ENCODE measurements at places on chromosomes 3 and 15.

DNA sequence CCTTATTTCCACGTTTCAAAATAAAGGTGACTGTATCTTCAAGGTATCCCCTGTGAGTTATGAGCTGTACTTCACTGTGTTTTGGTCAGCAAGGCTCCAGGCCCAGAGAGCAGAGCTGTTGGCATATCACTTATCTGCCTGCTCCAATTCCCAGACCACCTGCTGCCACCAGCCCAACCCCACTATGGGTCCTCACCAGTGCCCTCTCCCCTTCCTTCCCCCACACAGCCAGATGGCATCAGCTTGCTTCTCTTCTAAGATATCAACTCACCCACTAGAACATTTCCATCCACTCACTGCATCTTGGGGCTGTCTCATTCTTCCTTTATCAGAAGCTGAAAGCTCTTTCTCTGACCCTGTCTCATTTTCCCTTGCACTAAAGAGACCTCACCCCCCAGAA is 136.9 kb upstream of the EIF1B start:
- no peak for DNase-seq

DNA sequence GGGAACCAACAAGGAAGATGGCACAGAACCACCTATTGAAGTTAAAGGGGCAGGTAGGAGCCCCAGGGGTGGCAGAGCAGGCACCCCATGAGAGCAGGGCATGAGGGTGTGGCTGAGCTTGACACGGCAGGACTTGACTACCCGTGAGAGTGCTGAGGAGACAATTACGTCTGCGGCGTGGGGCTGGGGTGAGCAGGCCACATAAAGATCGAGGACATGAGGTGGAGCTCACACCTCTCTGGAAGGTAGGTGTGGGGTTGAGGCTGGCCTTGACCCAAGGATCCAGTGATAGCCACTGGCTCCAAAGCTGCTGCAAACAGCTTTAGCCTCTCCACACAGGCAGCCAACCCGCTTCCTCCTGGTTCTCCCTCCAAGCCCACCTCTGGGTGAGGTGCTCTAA is 64.5 kb downstream of the PCSK6 start:
- DNase-seq = no peak

DNA sequence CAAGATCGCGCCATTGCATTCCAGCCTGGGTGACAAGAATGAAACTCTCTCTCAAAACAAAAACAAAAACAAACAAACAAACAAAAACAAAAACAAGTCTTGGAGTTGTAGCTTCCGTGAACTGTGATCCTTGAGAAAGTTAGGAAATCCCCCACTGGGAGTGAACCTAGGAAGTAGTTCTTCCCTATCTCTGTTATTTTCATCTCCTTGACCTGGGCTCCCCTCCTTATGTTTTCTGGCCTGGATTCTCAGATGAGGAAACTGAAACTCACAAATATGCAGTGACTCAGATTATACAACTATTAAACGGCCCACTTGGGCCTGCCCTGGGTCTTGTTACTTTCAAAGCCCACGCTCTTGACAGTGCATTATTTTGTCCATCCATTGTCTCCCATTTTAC is 29.7 kb downstream of the SAXO2 start:
- no peak for DNase-seq

DNA sequence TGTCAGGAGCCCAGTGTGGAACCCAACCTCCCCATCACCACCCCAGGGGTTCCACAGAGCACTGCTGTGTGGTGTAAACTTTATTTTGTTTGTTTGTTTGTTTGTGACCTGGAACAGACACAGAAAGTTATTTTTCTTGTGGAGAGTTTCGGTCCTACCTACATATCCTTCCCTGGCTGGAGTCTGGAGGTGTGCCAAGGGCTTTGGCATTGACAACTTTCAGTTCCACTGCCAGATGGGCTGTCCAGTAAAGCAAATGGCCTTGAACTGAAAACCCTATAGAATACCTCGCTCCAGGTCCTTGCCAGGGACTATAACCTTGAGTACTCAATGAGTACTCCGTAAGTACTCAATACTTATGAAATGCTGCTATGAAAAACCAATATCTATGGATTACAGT is 103.5 kb downstream of the MITF start:
- DNase-seq = no peak

DNA sequence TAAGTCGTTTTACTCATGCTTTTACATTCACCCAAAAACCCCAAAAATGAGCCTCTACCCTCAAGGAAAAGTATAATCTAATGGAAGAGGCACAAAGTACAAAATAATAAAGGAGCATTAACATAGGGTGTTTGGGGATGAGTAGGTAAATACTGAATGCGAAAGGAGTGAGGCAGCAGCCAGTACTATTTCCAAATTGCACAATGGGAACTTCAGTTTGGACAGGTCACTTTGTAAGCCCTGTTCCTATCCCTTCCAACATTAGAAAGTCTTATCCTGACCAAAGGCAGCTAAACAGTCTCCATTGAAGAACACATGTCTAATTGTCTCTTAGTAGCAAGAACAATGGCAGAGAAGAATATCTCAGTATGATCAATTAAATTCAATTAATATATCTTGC is 728.3 kb downstream of the GBE1 start:
- no peak for DNase-seq

DNA sequence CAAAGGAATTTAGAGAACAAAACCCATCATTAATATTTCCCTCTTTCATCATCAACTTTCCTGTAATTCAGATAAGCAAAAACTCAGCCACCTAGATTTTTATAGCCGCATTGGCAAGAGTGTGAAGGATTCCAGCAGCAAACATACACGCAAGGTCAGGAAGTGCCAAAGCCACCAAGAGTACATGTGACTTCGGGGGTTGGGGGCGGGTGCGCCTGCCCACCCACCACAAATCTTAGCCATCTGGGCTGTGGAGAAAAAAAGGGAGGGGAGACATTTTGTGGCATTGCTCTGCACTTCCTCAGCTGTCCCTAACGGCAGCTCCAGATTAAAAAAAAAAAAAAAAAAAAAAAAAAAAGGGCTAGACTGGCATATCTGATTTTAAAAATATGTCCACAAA is 148.4 kb downstream of the TNIK start:
- peak; percentile 93 for DNase-seq

- no peak for DNase-seq
Observed at GRCh38 chr15:76964157-76964556, 30.8 kb upstream of the PSTPIP1 start.

DNA sequence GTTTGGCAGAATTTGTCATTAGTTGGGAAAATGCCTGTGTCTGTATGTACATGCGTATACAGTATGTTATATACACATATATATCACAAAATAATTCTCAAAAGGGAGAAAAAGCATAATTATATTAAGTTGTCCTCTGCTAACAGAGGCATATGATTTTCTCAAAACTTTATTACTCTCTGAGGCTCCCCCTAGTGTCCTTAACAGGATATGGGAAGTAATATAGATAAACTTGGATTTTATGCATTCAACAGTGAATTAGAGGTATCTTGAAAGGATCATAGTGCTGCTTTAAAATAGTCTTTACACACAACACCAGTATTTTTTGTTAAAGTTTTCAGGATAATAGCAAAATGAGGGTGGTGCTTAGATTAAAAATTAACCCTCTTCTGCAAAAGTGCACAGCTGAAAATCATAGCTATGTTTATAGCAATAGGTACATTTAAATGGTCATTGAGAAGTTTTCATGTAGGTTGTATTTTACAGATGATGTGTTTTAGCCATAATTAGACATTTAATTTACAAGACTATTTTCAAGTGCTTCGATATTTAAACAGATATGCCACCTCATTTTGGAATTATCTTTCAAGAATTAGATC is 454.0 kb upstream of the ROBO2 start:
- DNase-seq = peak; percentile 18

DNA sequence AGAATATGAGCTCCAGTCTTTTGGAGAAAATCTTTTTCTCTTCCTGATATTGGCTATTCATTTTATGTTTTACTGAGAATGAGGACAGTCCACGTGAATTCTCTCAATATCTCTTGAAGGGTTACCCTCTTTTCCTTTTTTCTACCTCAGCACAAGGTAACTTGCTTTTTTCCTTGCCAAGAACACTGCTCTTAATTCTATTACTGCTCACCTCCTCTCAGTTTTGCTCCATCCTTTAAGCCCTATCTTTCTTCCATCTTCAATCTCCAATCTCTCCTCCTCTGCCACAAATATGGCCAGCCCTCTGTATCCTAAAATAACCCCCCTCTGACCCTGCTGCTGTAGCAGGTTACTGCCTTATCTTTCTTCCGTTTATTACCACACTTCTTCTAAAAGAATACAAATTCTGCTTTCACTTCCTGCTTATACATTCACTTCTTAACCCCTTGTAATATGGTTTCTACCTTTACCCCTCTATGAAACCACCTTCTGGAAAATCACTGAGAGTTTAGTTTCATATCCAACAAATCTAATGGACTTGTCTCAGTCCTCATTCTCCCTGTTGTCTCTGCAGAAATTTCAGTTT is 89.0 kb downstream of the NFKBIZ start:
- peak; percentile 71 for DNase-seq

- DNase-seq = no peak
Observed at GRCh38 chr3:140630866-140631265, 47.0 kb upstream of the TRIM42 start.

GRCh38 chr15:80991421-80991820 is 1.8 kb upstream of the MESD start:
- peak; percentile 30 for DNase-seq

DNA sequence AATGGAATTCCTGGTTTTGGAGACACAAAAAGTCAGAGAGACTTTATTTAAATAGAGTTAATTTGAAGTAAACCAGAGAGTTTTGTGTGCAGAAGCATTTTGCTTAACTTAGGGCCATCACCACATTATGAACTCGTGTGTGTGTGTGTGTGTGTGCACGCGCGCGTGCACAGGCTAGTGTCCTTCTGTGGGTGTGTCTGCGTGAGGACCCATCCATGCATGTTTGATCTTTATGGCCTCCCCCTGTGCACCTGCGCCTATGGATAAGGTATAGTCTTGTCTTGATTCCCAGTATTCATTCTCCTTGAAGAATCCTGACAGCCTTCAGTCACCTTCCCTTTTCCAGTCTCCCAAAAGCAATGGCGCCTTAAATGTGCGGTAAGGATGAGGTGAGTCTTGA is 26.0 kb downstream of the MUC20 start:
- no peak for DNase-seq

- DNase-seq = no peak
Observed at GRCh38 chr3:136567599-136568188, 184.5 kb downstream of the STAG1 start.

- DNase-seq = no peak
Observed at GRCh38 chr3:123159926-123160635, 41.7 kb upstream of the SEC22A start.

GRCh38 chr3:159144891-159145290 is 343.0 kb downstream of the MFSD1 start:
- no peak for DNase-seq

- DNase-seq = no peak
Observed at GRCh38 chr3:193241716-193242115, 694 bp downstream of the PLAAT1 start.

- no peak for DNase-seq
Observed at GRCh38 chr3:30332196-30333021, 274.0 kb upstream of the TGFBR2 start.

DNA sequence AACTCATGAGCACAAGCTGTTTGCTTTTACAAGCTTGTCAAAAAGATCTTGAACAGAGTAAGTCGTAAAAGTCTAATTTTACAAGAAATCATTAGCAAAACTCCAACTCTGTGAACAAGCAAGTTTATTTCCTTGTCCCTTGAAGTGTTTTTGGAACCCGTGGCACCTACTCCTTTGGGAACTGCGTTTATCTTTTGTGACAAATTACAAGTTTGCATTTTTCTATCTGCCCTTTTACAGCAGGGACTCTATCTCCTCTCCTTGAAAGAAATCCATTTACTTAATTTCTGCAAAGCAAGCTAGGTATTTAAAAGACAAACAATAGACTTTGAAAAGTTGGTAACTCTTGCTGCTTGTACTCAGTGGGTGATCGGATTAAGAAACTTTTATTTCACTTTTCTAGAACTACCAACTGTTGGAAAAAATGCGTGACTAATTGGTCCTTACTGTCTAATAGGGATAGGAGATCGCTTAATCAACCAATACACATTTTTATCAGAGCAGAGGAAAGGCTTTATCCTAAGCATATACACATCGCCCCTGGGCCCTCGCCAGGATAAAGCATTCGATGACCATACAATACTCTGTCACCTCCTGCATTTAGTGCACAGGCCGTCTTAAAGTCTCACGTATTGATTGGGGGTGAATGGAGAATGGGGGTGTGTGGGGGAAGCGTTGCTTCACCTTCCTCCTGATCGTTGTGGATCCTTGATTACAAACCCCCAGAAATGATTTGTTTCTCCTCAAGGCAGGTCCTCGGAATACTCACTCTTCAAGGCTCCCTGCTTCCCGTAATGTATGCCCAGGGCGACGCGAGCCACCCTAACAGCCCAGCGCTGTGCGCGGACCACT is 1.7 kb downstream of the PRTG start:
- peak; percentile 53 for DNase-seq

- DNase-seq = no peak
Observed at GRCh38 chr15:69046781-69047180, 32.3 kb downstream of the NOX5 start.

DNA sequence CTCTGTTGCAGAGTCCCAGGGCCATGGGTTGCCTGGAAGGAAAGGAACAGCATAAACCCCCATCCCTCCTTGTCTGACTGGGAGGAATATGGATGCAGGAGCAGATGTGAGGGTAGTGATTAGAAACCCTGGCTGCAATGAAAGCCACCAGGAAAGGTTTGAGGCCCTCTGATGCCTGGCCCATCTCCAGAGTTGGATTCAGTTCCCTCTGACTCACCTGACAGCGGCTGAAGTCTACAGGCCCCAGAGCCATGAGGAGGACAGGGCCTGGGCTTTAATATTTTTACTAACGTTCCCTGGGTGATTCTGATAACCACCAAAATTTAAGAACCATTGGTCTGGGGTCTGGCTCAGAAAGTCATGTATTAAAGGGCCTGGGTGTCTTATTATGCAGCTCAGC is 214.0 kb downstream of the EPHB1 start:
- DNase-seq = no peak

GRCh38 chr15:42184296-42184695 is 23.8 kb downstream of the VPS39 start:
- no peak for DNase-seq

GRCh38 chr15:73637527-73637926 is 4.3 kb upstream of the NPTN start:
- DNase-seq = no peak

GRCh38 chr3:141878326-141878725 is 1.9 kb downstream of the ATP1B3 start:
- DNase-seq = peak; percentile 69

DNA sequence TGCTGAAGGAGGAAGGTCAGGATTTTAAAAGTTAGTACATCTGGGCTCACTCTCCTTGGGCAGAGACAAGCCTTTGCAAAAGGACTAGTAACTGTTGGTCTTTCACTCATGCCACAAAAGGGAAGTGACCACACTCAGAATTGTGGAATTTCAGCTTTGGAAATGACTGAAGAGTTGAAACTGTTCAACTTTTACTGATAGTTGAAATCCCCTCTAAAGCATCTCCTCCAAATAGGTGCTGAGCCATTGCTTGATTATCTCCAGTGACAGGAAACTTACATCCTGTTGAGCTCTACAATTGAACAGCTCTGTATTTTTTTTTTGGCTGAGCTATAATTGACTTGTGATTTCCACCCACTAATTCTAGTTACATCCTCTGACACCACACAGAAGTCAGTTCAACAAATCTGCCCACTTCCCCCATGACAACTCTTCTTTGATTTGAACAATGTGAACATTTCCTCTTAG is 254.8 kb upstream of the TPRG1 start:
- DNase-seq = no peak

Data from KBM-7 (cell line).